Stimulated activated CD8-positive, alpha-beta memory T cell treated with anti-CD3 and anti-CD28 coated beads, Interleukin-4, amount 100 ng/mL, for 48 hours (primary cell): ENCODE measurements at places on chromosomes 5 and 9.

- no peak for DNase-seq
These were observed 230.4 kb upstream of the PUM3 start for GRCh38 chr9:3074247-3074646.

- no peak for DNase-seq
These were observed 4.4 kb downstream of the RAPGEF1 start for GRCh38 chr9:131735238-131736128.

GRCh38 chr9:5957166-5957565 is 58.3 kb downstream of the RANBP6 start:
- DNase-seq = no peak

DNA sequence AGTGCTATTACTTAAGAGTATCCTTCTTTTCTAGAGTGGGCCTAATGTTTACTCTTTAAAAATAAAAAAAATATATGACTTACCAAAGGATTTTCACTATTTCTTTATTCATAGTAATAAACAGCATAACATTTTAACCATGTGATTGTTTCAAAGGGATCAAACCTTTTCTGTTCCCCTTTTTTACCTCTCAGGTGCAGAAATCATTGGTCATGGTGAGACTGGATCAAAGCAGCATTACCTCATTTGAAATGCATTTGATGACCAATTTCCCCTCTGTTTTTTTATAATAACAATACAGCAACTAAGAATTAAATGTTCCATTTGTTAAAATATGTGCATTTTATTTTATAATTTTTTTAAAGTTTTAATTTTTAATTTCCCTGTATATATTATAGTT is 598.0 kb upstream of the RGMB start:
- DNase-seq = no peak

- DNase-seq = no peak
These were observed 49.1 kb upstream of the VDAC1 start for GRCh38 chr5:134053840-134054338.

GRCh38 chr9:78278801-78279200 is 18.1 kb upstream of the PSAT1 start:
- DNase-seq = no peak

- DNase-seq = no peak
These were observed 3.6 kb downstream of the GOLPH3 start for GRCh38 chr5:32170303-32171151.

GRCh38 chr5:52956014-52956413 is 33.1 kb upstream of the ITGA2 start:
- no peak for DNase-seq

DNA sequence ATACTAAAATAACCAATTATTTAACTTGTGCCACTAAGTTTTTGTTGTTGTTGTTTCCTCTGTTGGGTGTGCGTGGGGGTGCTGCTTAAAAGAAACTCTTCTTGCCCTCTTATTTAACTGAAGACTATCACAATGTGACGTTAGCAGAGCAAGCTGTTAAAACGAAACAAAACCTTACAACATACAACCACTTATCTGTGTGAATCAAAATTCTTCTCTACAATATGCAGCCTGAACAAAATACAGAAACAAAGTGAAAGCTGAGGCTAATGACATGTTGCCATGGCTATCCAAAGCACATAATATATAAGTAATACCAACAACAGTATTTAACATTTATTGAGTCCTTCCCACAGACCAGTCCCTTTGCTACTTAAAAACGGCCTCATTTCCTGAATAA is 291.0 kb downstream of the FBXL17 start:
- no peak for DNase-seq

DNA sequence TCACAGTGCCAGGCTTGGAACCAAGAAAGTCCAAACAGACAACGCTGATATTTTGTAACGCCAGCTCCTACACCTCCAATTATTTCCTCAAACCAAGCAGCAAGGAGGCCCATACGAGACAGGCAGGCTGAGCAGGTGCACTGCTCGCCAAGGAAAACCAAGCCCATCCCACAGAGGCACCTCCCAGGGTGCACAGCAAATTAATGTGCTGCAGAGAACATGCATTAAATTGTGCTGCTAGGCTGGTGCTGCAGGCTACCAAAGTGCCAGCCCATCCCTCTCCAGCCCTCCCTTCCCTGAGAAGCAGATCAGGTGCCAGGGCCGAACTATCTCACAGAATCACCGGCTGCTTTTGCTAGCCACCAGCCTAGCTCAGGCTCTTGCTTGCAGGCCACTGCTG is 137.8 kb downstream of the PAX5 start:
- DNase-seq = no peak
